Right lung (tissue), 10 donors: ENCODE measurements at places on chromosomes 2 and 18. TPM values are rescaled to one million over a fixed set of nuclear protein-coding genes. Genes with fewer than 3 reads are reported as not detected.

FBXO48 gene
- 2.6 TPM for polyA plus RNA-seq

CABYR gene
- 3.2 TPM for polyA plus RNA-seq

CREG2 gene
- polyA plus RNA-seq = 0.70 TPM

SLC8A1 gene
- polyA plus RNA-seq = 5.4 TPM

DNAH7 gene
- polyA plus RNA-seq = 5.2 TPM

RGPD8 gene
- polyA plus RNA-seq = 4.2 TPM
